ENCODE measurements at places on chromosomes 13 and 19.

DNA sequence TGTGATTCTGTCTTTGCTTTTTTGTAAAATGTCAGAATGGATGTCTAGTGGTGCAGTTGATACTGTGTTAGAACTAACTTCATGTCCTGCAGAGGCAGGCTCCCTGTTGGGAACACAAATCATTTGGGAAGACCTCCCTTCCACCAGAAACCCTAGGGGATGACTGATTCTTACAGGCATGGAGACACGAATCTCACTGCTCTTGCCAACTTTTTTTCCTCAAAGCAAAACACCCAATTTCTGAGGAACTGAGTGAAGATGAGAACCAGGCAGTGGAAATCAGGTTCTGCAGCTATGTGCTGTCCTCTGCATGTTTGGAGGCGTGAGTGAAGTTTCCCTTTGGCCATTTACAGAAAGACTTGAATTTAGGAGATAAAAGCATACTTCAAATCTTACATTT, 87.5 kb upstream of the CSNK1A1L start:
- DNase-seq = no peak

DNA sequence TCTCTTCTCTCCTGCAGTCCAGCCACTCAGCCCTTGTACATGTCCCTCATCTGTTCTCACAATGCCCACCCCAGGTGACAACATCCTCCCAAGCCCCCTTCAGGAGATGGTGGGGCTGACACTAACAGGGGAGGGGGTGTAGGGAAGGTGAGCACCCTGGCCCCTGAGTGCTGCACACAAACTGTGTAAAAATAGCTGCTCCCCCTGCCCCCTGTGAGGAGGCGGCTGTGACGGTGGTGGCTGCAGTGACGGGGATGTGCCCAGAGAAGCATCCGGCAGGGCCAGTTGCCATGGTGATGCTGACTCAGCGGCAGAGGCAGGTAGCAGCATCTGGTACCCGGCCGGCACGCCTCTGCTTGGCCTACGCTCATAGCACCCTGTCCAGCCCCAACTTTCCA, 13.0 kb upstream of the JUND start:
- DNase-seq = no peak

- DNase-seq = no peak
Measured at GRCh38 chr19:48959341-48960239, 4.9 kb downstream of the BAX start.

- no peak for DNase-seq
Measured at GRCh38 chr13:40375489-40376171, 290.8 kb downstream of the FOXO1 start.

DNA sequence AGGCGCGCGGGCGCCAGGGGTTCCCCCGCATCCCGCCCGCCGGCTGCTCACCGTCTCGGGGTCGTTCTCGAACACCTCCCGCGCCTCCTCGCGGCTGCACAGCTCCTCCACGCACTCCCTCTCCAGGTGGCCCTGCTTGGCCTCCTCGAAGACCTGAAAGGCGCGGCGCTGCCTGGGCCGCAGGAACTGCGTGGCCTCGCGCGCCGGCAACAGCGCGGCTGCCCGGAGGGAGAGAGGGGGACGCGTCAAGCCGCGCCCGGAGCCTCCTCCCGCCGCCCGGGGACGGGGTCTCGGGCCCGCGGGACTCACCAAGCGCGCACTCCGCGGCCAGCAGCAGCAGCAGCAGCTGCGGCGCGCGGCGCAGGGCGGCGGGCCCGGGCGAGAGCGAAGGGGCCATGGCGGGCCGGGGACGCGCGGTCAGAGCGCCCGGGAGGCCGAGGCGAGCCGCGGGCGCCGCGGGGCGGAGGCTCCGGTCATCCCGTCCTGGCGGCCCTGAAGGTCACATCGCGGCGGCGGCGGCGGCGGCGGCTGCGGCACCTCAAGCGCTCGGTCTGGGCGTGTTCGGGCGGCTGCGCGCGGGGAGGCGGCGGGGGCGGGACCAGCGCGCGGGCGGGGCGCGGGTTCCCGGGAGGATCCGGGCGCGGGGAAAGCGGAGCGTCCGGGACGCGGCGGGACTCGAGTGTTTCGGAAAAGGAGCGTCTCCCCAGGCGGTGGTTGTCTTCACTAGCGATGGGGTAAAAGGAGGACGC, at the start of gene GAS6:
GAS6 (minus strand) TSS at position 553 of the 749 bp plus-strand sequence; CDS start at position 397, 156 bp downstream.
- peak; percentile 44 for DNase-seq
